ENCODE measurements at places on chromosomes 6 and 20.

DNA sequence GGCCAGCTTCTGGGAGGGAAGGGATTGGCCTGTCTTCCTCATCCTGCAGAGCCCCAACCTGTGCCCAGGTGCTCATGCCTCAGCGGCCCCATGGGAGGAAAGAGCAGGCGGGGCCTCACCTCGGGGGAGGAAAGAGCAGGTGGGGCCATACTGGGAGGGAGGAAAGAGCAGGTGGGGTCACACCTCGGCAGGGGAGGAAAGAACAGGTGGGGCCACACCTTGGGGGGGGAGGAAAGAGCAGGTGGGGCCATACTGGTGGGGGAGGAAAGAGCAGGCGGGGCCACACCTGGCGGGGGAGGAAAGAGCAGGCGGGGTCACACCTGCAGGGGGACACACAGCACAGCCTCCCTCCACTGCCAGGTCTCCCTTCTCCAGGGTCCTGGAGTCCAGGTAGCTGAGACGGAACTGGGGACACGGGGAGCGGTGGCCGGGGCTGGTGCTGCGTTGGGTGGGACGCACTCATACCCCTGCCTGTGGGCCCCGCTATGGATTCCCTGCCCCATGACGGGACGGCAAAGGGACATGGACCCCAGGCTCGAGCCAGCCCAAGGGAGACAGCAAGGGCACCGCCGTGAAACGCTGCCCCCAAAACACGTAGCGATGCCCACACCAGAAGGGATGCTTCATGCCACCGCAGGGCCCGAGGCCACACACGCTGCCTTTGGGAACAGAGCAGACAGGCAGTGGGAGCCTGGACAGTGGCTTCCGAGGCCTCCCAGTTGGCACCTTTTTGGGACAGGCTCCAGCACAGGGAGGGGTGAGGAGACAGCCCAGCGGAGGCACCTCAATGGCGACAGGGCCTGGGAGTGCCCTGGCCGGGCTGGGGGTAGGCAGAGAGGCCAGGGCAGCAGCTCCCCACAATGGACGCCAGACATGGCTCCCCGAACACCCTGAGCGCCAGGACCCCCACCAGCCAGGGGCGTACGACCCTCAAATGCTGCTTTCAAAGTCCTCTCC lies 43.3 kb upstream of the CHRNA4 start:
- ATAC-seq = no peak

GRCh38 chr6:55046869-55047422 lies 127.4 kb upstream of the HCRTR2 start:
- ATAC-seq = no peak

DNA sequence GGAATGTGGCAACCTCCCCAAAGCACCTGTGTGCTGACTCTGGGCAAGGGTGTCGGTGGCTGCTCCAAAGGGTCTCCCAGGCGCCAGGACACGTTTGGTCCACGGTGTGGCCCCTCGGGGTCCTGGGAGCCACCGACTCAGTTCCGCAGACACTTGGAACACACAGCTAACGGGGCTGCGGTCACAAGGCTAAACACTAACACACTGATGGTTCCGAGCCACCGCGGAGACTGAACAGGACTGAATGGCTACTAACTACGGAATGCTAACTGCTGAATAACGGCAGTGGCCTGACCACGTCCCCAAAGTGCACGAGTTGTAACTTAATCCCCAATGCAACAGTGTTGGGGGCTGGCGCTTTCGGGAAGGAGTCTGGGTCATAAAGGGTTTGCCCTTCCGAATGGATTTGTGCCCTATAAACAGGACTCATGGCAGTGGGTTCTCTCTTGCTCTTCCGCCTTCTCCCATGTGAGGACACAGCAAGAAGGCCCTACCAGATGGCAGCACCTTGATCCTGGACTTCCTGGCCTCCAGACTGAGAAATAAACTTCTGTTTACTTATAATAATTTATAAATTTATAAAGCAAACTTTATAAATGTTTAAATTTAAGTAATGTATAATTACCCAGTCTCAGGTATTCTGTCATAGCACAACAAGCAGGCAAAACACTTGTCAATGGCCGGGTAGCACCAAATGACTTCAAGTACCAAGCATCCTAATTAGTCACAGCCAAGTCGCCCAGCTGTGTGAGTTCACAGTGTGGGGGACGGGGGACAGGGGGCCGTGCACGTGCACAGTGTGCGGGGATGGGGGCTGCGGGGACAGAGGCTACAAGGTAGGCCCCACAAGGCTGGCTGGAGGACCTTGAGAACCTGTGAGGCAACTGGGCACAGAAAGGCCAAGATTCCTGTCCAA lies 2.3 kb upstream of the EEF1A2 start:
- no peak for ATAC-seq

DNA sequence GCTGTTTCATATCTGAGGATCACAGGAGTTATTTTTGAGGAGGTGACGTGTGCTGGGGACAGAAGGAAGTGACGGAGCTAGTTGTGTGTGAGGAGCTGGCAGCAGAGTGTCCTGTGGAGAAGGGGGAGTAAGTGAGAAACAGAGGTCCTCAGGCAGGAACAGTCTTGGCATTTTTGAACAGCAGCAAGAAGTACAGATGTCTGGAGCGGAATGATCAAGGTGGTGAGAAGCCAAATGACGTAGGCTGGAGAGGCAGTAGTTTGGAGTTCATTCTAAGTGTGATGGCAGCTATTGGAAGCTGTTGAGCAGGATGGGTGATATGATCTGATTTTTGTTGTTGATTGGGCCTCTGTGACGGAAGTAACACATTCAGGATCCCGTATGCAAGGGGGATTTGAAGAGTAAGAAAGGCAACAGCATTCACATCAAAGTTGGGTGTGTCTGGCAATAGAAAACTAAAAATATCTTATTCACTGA lies 52.3 kb downstream of the SOBP start:
- ATAC-seq = no peak

DNA sequence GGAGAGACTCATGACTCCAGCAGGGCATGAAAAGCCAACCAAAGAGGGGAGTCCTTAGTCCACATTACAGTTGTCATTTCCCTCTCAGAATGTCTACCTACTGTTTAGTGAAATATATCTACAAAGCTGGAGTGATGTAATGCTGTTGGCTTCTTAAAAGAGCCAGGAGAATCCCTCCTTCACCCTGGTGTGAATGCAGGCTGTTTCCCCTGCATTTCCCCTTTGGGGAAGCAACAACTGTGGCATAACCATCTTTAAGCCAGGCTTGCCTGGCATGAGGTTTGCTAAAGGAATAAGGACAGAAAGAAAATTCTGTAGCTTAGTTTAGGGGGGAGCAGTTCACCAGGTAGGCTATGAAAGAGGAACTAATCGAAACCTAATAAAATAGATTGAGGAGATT lies 129.5 kb downstream of the CRYBG1 start:
- no peak for ATAC-seq

GRCh38 chr6:18154507-18155149 lies at the start of gene TPMT:
TPMT (minus strand) TSS chr6:18155077; CDS start chr6:18149127, 5,950 bp downstream.
- ATAC-seq = peak; percentile 82

DNA sequence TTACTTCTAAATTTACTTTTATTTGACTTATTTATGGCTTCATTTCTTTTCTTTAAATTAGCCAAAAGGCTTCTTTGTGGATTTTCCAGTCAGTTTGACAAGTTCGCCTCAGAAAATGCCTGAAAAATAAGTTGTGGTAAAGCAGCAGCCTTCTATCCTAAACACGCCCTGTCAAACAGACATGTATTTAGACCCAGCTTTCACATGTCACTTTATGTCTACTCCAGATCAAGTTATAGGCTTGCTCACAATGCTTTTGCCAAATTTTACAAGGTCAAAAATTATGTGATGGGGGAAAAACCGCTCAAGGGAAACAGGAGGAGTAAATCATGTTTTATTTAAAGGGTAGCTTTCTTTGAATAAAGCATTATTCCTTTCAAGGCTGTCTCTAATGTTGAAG lies 615.0 kb downstream of the HDGFL1 start:
- ATAC-seq = no peak

- peak; percentile 76 for ATAC-seq
Observed at GRCh38 chr6:26322645-26323482, 42.1 kb upstream of the BTN3A2 start.

GRCh38 chr6:137870744-137871247 lies 3.7 kb downstream of the TNFAIP3 start:
- no peak for ATAC-seq

- no peak for ATAC-seq
Observed at GRCh38 chr6:165949324-165949723, 218.3 kb downstream of the TBXT start.

GRCh38 chr6:125598422-125598821 lies 151.0 kb upstream of the HEY2 start:
- no peak for ATAC-seq

DNA sequence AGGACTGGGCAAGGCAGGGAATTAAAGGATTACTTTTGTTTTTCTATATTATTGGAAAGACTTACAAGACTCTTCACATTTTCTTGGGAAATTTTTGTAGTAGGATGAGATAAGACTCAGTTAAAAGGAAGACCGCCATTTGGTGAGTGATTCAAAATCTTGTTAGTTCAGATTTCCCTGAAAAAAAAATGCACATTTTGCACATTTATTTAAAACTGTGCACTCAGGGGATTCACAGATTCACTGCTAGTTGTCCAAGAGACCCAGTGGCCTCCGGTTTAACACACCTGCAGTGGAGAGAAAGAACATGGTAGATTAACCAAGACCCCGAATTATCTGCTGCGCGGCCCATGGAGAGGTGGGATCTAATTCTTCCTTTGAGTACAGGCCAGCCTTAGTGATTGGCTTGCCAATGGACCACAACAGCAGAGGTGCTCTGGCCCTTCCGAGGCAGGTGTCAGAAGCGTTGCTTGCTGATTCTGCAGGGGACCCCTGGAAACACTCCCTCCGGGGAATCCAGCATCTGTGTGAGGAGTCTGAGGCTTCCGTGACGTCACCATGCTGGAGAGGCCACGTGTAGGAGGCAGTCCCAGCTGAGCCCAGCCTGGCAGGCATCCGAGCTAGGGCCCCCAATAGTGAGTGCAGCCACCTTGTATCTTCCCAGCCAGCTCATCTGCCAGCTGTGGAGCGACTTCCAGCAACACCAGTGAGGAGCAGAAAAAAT lies 68.9 kb downstream of the ZNF217 start:
- ATAC-seq = no peak

DNA sequence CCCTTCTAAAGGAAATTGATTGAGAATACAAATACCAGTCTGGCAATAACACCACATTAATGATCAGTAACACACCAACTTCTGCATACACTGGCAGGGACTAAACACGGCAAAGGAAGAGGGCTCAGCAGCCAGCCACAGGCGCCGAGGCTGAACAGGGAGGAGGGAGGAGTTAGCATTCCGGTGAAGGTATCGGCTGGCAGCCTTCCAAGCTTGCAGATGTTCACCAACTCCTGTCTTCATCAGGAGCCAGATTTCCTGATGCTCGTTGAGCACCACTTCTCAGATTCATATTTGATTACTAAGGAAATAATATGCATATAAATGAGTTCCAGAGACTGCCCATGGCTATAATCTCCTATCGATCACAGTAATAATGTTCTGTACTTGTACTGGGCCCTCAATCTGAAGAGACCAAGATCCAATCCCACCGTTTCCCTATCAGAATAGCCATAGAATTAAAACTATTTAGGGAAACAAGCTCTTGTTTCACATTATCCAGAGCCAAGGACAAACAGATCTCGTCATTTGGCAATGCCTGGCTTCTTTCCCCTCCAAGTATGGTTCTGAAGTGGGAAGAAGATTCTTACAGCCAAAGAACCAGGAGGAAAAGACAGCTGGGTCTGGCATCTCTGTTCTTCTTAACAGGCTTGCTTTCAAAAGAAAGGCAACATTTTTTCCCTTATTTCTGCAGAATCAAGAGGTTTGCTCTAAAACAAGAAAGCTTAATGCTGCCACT lies 42.2 kb downstream of the GFOD1 start:
- peak; percentile 77 for ATAC-seq

DNA sequence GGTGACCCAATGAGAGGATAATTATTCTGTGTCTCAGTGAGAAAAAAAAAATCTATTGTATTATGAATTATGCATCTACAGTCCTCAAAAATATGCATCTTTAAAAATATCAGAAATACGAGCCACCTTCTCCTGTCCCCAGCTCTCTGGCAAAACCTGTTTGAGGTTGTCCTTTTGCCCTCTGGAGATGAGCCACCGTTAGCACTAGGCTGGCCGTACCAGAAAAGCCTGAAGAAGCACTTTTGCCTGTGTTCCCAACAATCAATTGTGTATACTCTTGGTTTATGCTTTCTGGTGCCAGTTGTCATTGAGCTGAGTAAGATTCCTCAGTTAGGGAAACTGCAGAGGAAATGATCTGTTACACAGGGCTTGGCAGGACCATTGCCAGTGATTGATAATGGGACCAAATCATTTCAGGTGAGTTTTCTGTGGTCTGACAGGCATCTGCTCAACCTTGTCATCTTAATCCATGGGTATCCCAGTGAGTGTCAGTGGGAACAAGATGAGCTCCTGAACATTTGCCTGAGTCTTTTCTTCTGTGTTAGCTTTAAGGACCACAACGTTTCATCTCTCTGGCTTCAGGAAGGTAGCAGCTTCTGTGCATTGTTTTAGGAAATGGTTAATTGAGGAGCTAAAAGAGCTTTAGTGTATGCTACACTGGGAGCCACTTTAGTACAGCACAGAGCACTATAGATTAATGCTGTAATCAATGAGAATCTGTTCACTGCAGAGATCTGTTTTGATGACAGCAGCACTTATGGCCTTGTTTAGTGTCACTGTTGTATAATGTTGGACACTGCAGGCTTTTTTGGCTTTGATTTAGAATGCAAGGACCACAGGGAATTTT lies 330.1 kb downstream of the RIMS1 start:
- ATAC-seq = no peak

GRCh38 chr6:135851442-135852271 lies at the start of gene PDE7B:
PDE7B (plus strand) TSS chr6:135851701.
- ATAC-seq = peak; percentile 99

DNA sequence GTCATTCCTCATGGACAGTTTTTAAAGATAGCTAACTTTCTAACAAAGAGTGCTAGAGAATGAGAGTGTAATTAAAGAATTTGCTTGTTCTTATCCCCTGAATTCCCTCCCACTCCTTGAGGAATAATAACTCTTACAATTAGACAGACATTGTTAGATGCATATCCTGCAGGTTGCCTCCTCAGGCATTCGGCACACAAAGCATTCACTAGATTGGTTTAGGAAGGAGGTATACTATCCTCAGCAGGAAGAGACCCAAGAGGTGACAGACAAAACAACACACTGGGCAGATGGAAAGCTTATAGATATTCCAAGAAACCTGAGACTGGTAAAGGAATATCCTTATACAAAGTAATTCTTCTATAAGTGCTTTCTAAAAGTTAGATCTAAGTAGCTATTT lies 109.1 kb upstream of the FAM184A start:
- no peak for ATAC-seq

DNA sequence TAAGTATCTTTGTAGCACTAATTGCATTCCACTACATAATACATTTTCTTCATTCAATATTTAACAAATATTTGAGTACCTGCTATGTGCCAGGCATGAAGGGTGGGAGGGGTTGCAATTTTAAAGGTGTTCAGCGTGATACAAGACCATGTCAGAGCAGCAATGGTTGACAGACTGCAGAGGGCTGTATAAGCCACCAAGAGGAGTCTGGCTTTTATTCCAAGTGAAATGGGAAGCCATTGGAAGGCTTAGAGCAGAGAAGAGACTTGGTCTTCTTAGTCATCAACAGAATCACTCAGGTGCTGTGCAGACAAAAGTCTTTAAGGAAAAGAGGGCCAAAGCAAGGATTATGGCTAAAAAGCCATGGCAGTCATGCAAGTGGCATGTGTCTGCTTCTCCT lies 360.8 kb upstream of the ARID1B start:
- no peak for ATAC-seq

- no peak for ATAC-seq
Observed at GRCh38 chr6:10640412-10640811, 54.0 kb downstream of the C6orf52 start.

Data from SK-N-SH treated with all-trans-retinoic acid at 6 μM for 48 hours (cell line).